ENCODE measurements at places on chromosomes 2 and 18.
A peak's percentile ranks its signal among the peaks of the same experiment; 100 is the strongest.

DNA sequence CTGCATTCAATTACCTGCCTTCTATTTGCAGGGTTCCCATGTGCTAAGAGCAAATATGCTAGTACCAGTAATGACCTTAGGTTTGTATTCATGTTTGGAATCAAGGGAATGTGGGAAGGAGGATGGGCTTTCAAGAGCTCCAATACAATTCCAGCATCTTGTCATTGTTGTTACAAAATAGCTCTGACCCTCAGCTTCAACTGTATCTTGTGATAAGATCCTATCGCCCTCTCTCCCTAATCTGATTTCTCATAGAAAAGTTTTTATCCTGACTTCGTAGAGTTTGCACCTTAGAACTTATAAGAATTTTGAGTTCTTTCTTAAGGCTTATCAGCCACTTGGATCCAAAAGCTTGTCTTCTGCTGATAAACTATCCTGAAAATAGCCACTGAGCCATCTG is 749.5 kb upstream of the ACVR2A start:
- no peak for DNase-seq

DNA sequence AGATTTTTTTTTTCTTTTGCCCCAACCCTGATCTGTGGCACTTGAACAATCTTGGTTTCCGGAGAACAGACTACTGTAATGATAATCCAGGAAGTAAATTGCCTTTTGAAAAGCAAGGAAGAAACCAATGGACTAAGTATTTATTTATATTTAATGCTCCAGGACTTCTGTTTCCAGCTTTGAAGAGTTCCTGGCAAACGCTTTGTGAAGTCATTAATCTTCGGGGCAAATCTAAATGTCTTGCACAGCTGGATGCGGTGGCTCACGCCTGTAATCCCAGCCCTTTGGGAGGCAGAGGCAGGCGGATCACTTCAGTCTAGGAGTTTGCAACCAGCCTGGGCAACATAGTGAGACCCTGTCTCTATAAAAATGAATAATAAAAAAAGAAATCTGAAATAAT is 135.1 kb upstream of the GATA6 start:
- no peak for DNase-seq

GRCh38 chr18:54229421-54230059 is 5.1 kb upstream of the MBD2 start:
- no peak for DNase-seq

- DNase-seq: no peak
Measured at GRCh38 chr2:237669628-237670392, 42.4 kb downstream of the LRRFIP1 start.

DNA sequence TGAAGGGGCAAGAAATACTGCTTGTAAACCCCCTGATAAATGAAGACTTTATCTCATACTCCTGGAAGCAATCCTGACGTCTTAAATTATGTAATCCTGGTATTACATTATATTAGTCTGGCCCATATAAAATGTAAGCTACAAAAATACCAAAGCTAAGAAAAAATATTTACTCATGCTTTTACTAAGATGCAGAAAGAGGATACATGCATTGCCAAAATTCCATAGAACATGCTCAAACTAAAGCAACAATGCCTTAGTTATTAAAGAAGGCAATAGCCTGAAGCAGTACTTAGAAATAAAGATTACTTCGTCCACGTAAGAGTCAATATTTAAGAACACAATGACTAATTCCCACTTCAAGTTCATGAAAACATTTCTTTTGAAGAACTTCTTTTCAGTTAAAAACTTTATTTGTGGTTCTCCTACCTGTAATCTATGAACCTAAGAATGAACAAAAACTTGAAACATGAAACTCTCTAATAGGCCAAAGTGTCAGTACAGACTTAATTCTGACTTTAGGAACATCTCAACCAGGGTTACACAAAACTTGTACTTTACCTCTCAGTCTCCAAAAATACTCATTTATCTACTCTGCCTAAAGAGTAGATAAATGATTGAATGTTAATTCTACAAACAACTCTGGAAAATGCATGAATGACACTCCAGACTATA is 117.3 kb downstream of the THADA start:
- no peak for DNase-seq

DNA sequence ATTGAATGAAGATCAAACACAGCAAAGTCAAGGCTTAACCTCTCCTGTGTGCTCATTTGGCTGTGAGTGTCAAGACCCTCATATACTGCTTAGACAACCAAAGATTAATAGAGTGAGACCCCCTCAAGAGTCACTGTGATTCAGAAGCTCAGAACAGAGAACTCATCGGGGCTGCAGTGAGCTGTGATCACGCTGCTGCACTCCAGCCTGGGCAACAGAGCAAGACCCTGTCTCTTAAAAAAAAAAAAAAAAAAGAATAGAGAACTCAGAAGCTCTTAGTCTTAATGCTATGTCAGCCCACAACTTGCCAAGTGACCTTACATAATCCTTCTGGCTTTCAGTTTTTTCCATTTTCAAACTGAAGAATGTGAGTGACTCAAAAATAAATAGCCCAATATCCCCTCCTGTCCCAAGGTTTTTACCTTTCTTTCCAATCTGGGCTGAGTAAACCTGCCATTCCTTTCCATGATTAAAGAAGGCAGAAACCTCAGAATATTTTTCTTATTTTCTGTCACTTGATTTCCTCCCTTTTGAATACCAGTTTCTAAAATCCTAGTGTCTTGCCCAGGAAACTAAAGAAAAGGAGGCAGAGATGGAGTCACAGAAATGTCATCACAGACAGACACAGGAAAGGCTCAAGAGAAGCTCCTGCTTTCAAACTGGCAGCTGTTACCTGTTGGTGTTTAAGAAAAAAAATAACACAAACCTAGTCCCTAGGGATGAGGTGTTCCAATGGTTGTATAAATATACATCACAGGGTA is 102.4 kb downstream of the CACNB4 start:
- DNase-seq: no peak

GRCh38 chr2:85724731-85725181 is 29.0 kb upstream of the ATOH8 start:
- no peak for DNase-seq

GRCh38 chr2:110906613-110907298 is 174.4 kb downstream of the ACOXL start:
- no peak for DNase-seq

DNA sequence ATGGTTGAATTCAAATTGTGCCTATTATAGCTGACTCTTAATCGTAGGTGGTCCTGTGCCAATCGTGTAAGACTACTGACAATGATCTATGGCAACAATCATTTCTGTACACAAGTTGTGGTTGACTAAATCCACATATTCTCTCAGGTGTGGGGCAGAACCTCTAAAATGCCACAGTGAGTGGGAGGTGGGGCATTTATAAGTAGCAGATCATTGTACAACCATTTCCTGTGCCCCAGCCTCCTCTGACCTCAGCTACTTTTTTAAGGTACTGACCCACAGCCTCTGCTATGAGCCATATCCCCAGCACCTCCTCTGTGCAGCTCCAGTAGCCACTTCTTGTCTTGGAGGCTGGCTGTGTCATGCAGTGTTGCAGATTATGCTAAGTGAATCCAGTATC is 48.6 kb upstream of the RAPH1 start:
- DNase-seq: no peak

DNA sequence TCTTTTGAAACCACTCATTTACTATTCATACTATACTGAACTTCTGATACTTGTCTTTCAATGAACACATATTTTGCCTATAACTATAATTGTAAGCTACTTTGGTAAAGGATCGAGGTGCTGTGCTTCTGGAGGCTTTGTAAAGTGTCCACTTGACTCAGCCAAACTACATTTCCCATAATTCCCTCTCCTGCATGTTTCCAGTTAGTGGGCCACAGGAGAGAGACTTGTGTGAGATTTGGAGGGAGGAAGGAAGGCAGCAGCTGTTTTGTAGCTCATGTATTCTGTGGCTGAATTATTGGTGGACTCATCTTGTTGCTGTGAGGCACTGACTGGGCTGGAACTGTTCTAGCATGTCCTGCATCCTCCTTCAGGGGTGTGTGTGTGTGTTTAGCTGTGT is 328.8 kb downstream of the ARL6IP6 start:
- DNase-seq: no peak

DNA sequence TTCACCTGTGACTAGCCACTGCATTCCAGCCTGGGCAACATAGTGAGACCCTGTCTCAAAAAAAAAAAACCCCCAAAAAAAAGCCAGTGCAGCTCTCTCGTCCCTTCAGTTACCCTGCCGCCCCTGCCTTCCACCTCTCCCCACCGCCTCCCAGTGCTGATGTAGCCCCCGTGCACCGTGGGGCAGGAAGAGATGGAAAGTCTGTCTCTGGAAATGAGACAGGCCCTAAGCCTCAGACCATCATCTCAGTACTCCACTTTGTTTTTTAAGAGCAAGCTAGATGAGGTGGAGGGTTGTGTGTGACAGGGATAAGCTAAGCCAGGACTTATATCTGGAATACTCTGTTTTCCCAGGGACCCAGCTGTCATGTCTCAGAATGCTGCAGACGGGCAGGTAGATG is 32.0 kb downstream of the MERTK start:
- DNase-seq: no peak

- no peak for DNase-seq
Measured at GRCh38 chr2:56248965-56249742, 65.4 kb downstream of the CCDC85A start.

DNA sequence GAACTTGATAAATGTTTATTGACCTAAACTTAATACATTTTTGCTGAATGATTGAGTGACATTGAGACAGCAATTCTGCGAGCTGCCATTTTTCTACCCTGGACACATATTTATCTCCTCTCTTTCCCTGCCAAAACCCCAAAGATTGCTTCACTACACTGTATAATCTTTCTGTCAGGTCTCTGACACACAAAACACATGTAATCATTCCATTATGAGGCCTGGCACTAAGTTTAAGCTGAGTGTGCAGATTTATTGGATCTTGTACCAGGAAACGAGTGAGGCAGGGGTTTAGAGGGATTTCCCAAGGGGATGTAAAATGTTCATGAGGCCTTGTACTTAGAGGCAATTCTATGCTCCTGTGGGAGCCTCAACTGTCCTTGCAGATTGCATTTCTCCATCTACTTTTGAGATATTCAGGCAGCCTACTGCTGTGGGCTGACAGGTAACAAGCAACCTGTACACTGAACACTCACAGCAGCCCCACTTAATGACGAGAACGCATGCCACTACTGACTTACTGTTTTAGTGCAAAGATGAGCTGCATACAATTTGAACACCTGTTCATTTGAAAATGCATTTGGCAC is 13.7 kb upstream of the OSR1 start:
- no peak for DNase-seq

DNA sequence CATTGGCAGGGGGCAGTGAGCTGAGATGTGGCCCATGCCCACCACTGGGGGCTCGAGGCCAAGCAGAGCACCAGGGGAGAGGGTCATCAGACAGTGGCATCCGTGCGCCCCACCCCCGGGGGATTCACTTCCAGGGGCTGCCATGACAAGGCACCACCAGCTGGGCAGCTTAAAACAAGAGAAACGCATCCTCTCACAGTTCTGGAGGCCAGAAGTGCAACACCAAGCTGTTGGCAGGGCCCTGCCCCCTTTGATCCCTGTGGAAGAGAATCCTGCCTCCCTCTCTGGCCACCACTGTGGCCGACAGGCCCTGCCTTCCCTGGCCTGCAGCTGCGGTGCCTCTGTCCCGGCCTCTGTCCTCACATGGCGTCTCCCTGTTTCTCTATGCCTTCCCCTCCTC is 187.7 kb upstream of the ID2 start:
- no peak for DNase-seq

GRCh38 chr2:140064243-140064642 is 1284.1 kb upstream of the NXPH2 start:
- no peak for DNase-seq

DNA sequence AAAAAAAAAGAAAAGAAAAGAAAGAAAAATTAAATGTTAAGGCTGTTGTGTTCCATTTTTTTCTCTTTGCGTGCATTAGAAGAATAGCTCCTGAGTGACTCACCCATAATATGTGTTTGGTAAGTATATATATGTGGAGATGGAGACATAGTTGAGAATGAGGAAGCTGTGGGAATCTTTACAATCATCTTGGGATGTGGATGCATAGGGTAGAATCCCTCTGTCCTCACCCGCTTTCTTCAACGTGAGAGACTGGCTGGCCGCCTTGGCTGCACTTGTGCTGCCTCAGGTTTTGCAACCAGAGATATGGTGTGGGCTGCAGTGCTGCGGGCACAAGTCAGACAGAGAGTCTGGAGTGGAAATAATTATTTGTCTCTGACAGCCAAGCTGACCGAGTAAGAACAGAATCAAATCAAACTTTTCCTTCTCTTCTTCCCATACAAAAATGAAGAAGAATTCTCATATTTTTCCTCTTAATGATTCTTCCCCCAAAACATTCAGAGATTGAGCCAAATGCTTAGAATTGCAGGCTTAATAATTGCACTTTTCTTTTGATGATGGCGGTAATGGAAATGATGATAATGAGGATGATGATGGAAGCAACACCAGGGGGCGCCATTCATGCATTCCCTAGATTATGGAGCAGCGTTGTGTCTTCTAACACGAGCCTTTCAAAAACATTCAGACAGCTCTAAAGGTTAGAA is 48.5 kb downstream of the SERPINB7 start:
- peak; percentile 5 for DNase-seq

DNA sequence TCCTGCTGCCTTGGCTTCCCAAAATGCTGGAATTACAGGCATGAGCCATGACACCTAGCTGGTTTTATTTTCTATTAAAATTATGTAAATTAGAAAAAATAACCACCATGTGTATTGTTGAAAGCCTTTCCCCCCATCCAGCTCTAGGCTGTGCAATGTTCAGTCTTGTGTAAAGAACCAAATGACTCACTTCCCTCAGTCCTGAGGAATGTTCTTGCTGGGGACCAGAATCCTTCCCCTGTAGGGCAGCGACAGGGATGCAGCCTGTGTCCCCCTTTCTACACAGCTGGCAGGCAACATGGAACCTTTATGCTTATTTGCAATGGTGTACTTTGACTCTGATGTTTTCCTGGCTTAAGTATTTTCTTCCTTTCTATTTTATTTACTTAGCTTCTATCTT is 29.4 kb downstream of the AOX1 start:
- no peak for DNase-seq

DNA sequence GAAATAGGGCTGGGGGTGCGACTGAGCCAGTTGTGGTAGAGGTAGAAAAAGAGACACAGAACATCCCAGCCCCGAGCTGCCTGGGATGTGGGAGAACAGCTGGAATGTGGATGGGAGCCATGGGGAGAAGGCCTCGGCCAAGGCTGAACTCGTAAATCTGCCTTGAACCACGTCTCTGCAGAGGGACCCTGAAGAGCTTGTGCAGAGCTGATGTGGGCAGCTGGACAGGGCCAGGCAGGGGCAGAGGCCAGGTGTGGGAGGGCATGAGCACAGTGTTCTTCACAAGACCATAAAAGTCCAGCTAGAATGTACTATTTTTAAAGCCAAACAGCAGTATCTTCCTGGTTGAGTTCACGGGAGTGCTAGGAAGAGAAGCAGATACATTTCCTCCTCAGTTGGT is 5.7 kb downstream of the TCF23 start:
- no peak for DNase-seq

All from activated T-helper 9 cell treated with anti-CD3 and anti-CD28 coated beads, Interleukin-2, amount 50 U/mL, for 16 hours (primary cell).